Right atrium auricular region (tissue), 2 donors: ENCODE measurements at places on chromosomes 16 and 17. TPM values are rescaled to one million over a fixed set of nuclear protein-coding genes. Genes with fewer than 3 reads are reported as not detected.

RDM1 gene
- not detected for total RNA-seq

MATCAP1 gene
- total RNA-seq, result 4.2 TPM

SMIM36 gene
- not detected for total RNA-seq

KCNG4 gene
- not detected for total RNA-seq

RFWD3 gene
- 2.9 TPM for total RNA-seq

ACSM3 gene
- 15.8 TPM for total RNA-seq

ESRP2 gene
- 1.2 TPM for total RNA-seq

CACNG3 gene
- not detected for total RNA-seq

PRSS33 gene
- total RNA-seq, result not detected

GFAP gene
- 5.3 TPM for total RNA-seq

MYOCD gene
- 65.1 TPM for total RNA-seq

CFAP119 gene
- total RNA-seq, result 0.37 TPM

TRIM72 gene
- total RNA-seq, result 0.04 TPM
